Mononuclear cell (primary cell): ENCODE measurements at places on chromosomes 6 and 20. TPM values are rescaled to one million over a fixed set of nuclear protein-coding genes. Genes with fewer than 3 reads are reported as not detected.

Gene RNF144B
- 26.1 TPM for total RNA-seq

Gene SMIM8
- total RNA-seq: 4.7 TPM

Gene CLIC5
- total RNA-seq: 0.52 TPM

Gene CASS4
- 13.4 TPM for total RNA-seq

Gene HLA-DQB2
- 1.0 TPM for total RNA-seq

Gene MMUT
- 3.8 TPM for total RNA-seq

Gene MRPS18B
- 31.3 TPM for total RNA-seq

Gene LAMA4
- 0.42 TPM for total RNA-seq

Gene TP53TG5
- total RNA-seq: under 0.01 TPM

Gene NTSR1
- total RNA-seq: 0.73 TPM

Gene GJA1
- 0.31 TPM for total RNA-seq

Gene EFCAB8
- total RNA-seq: 0.73 TPM

Gene TTK
- total RNA-seq: 0.52 TPM

Gene SULF2
- total RNA-seq: 74.7 TPM
